CD4-positive, alpha-beta T cell (primary cell): ENCODE measurements at places on chromosomes 5 and 9. TPM values are rescaled to one million over a fixed set of nuclear protein-coding genes. Genes with fewer than 3 reads are reported as not detected.

The PCDHGB2 gene
- 0.20 TPM for total RNA-seq

The TAF1L gene
- 0.06 TPM for total RNA-seq

The PCDHGB5 gene
- total RNA-seq = 0.20 TPM

The SPATA31C1 gene
- not detected for total RNA-seq

The SPATA31E1 gene
- total RNA-seq = not detected

The SLC30A5 gene
- total RNA-seq = 17.2 TPM

DNA sequence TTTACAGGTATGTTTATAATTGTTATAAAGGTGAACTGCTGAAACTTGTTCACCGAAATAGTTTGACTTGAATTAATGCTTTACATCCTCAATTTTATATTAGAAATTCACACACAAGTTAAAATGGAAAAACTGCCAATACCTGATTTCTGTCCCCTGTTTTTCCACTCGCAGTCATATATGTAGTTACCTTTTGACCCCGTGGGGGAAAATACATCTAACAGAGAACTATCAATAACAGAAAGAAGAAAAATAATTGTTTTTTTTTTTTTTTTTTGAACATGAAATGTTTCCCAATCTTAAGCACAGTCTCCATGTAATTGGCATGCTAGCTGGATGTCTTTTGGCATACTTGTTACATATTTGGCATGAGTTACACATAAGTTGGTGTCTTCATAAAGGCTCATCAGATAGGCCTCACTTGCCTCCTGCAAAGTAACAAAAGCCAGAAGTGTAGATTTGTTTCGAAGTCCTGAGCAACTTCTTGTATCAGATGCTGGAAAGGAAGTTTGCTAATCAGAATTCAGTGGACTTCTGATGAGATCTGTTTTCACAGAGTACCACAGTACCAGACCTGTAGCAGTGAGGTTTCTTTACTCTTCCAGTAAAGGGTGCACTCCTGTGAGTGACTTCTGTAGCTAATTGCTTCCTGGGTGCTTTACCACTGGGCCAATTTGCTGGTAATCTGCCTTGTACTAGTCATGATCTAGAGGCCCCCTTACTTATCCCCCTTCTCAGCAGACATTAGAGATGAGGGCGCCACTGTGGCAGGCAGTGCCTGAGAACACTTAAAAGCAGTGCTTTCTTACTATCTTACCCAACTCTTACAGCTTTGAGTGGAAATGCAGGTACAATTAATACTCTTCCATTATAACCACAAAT is 36.2 kb upstream of the CXXC5 start:
- no peak overlapping the region for H3K27ac ChIP-seq
- H3K4me1 ChIP-seq = peaks cover under 1% of the 10 kb centered on the region
- H3K36me3 ChIP-seq = peaks cover 49% of the 10 kb centered on the region
- no peaks in the 10 kb centered on the region for H3K27me3 ChIP-seq
- no peak overlapping the region for H3K4me3 ChIP-seq

DNA sequence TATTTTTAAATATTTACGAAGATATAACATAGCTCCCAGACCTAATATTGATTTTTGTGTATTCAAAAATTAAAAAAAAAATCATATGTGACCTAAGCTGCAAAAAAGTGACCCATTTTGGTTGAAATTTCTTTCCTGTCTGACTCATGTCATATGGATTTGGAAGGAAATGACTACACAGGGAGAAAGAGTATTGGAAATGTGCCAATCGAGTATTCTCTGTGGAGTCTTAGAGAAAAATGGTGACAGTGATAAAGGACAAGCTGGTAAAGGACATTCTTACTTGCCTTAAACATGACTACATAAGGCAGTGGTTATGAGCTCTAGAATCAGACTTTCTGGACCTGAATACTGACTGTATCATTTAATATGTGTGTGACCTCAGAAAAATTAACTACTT is 262.9 kb upstream of the PTPRD start:
- H3K4me1 ChIP-seq = no peaks in the 10 kb centered on the region
- H3K4me3 ChIP-seq = no peak overlapping the region
- H3K36me3 ChIP-seq = no peaks in the 10 kb centered on the region

GRCh38 chr5:57324861-57325260 is 151.0 kb downstream of the GPBP1 start:
- no peaks in the 10 kb centered on the region for H3K27me3 ChIP-seq
- no peaks in the 10 kb centered on the region for H3K4me1 ChIP-seq
- no peak overlapping the region for H3K4me3 ChIP-seq
- H3K27ac ChIP-seq = no peak overlapping the region
- H3K36me3 ChIP-seq = no peaks in the 10 kb centered on the region

- no peaks in the 10 kb centered on the region for H3K27me3 ChIP-seq
- H3K4me1 ChIP-seq = no peaks in the 10 kb centered on the region
- no peaks in the 10 kb centered on the region for H3K36me3 ChIP-seq
- H3K4me3 ChIP-seq = no peak overlapping the region
- H3K27ac ChIP-seq = no peak overlapping the region
Measured at GRCh38 chr5:126002222-126002897, 420.8 kb upstream of the GRAMD2B start.

DNA sequence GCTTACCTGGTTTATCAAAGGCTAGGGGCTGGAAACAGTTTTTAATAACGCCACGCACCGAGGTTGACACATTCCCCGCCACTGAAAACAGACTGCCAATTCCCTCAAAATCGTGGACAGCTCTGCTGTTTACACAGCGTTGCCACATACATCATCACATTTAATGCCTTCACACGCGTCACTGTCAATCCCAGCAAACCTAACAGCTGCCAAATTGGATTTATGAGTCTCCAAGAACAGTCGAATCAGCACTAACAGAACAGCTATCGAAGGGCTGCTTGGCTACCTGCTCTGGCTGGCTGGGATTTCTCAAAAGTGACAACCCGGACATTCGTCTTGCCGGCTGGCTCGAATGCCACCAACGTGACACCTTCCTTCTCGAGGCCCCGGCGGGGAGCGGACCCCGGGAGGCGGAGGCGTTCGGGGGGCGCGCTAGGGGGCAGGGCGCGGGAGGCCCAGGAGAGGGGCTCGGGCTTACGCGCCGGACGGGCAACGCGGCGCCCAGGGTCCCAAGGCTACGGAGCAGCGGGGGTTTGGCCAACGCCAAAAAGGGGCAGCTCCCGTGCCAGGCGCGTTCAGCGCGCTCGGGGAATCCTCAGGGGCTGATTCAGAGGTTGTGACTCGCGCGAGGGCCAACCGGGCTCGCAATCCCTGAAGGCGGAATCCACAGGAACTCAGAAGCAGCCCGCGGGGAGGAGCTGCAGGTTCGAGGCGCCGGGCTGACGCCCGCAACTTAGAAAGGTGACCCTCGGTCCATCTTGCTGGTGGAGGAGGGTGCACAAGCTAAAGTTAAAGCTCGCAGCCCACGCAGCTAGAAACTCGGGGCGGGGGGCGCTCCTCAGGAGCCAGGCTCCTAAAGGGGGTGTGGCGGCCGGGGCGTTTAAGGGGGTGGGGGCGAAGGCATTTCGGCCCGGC is 1.2 kb downstream of the CDC14B start:
- no peaks in the 10 kb centered on the region for H3K36me3 ChIP-seq
- H3K4me3 ChIP-seq = peak overlapping the region; percentile 46
- peak; percentile 8 for DNase-seq
- peaks cover 15% of the 10 kb centered on the region for H3K4me1 ChIP-seq
- peaks cover 32% of the 10 kb centered on the region for H3K27me3 ChIP-seq

- no peak overlapping the region for H3K27ac ChIP-seq
- no peak for DNase-seq
- H3K36me3 ChIP-seq = no peaks in the 10 kb centered on the region
- no peaks in the 10 kb centered on the region for H3K27me3 ChIP-seq
- no peaks in the 10 kb centered on the region for H3K4me1 ChIP-seq
Measured at GRCh38 chr5:166509085-166509484, 1782.4 kb upstream of the WWC1 start.

GRCh38 chr5:40770764-40771163 is 15.0 kb upstream of the TTC33 start:
- H3K27ac ChIP-seq = no peak overlapping the region
- DNase-seq = no peak
- H3K4me3 ChIP-seq = no peak overlapping the region
- no peaks in the 10 kb centered on the region for H3K27me3 ChIP-seq
- H3K36me3 ChIP-seq = peaks cover 71% of the 10 kb centered on the region

- H3K27ac ChIP-seq = no peak overlapping the region
- no peak for DNase-seq
- H3K4me1 ChIP-seq = no peaks in the 10 kb centered on the region
- H3K36me3 ChIP-seq = no peaks in the 10 kb centered on the region
- H3K4me3 ChIP-seq = no peak overlapping the region
Measured at GRCh38 chr5:61811052-61811451, 479.0 kb downstream of the ZSWIM6 start.

DNA sequence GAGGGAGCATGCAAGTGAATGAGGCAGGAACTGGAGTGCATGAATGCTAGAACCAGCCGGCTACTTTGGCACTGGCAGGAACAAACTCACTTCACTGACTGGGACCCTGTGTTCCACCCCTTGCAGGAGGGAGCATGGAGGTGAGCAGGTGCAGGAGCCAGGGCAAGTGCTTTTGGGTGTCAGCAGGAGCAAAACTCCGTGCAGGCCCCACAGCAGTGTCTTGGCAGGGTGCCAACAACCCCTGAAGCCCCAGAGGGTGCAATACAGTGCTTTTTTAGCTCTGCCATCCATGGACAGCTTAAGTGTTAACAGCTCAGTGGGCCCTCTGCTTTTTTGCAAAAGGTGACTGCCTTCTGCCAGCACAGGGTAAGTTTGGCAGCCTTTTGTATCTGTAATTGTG is 245.8 kb upstream of the PCSK5 start:
- H3K4me3 ChIP-seq = no peak overlapping the region
- H3K4me1 ChIP-seq = no peaks in the 10 kb centered on the region
